Sigmoid colon (tissue), 7 donors: ENCODE measurements at places on chromosomes 5 and 9.

GRCh38 chr5:92402956-92403702 lies 1020.0 kb upstream of the ARRDC3 start:
- DNase-seq: no peak

DNA sequence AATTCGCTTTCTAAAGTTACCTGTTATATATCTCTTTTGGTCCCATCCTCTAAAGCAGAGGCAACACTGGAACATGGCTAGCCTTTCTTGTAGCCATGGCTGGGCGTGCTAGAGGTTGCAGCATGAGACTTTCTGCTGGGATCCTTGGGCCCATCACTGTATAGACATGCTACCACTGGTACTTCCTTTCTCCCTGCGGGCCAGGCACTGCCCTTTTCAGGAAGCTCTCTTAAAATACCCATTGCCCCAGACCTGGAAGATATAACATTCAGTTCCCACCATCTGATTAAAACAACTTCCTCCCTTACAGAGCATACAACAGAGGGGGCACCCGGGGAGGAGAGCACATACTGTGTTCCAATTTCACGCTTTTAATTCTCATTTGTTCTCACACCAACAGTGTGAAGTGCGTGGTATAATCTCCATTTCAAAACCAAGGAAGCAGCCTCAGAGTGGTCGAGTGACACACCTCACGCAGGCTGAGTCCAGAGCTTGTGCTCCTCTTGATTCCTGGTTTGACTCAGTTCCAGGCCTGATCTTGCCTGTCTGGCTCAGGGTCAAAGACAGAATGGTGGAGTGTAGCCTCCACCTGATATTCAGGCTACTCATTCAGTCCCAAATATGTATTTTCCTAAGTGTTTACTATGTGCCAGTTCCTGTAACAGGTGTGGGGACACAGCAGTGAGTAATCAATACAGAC lies 22.6 kb downstream of the PTGS1 start:
- no peak for DNase-seq

DNA sequence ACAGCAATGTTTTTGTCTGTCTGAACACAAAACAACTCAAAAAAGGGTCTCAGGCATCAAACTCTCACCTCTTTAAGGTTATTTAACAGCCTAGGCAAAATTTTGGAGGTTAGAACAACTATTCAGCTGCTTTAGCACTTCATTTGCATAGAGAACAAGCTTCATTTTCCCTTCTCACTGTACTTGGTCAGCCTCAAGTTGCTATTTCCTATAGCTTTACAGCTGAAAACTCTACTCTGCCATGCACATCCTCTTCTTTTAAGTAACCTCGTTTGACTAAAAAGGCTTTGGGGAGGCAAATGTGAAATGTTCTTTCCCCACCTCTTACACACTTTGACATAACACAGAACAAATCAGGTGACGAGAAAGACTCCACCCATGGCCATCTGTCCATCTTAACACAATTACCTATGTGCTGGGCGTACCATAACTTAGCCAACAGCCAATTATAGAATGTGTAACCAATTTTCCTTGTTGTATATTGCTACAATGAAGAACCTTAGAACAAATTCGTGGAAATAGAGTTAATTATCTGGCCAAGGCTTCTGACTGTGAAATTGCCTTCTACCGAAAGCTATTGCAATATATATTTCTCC lies 195.7 kb downstream of the DCP2 start:
- no peak for DNase-seq

GRCh38 chr9:136086213-136086881 lies 8.7 kb downstream of the NACC2 start:
- DNase-seq: peak; percentile 71

DNA sequence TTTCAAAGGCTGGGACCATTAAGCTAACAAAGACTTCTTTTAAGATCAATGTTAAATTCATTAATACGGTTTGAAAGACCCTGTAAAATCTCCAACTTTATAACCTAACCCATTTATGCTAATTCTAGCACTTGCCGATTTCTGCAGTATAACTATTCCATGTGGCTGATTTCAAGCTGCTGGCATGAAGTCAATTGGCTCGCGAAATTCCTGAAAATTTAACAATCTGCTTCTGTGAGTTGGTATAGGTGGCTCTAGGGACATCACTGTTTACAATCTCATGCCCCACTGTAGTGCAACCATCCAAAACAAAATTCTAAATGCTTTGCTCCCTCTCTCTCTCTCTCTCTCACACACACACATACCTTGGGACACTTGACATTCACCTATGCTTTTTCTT lies 70.2 kb downstream of the LPAR1 start:
- no peak for DNase-seq

DNA sequence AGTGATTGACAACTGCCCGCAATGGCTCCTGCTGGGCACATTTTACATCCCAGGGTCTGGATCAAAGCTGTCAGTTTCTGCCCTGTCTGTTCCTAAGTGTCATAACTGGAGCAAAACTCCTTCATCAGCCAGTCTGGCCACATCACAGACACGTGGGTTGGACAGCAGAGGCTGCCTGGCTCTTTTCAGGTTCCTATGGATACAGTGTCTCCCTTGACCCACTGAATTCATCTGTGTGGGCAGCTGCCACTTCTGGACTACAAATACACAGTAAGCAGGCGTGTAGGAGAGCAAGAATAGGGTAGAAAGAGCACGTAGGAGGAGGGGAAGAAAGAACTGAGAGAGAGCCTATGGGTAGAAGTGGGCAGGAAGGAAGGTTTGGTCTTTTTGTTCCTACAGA lies 238.0 kb downstream of the ENC1 start:
- DNase-seq: no peak

DNA sequence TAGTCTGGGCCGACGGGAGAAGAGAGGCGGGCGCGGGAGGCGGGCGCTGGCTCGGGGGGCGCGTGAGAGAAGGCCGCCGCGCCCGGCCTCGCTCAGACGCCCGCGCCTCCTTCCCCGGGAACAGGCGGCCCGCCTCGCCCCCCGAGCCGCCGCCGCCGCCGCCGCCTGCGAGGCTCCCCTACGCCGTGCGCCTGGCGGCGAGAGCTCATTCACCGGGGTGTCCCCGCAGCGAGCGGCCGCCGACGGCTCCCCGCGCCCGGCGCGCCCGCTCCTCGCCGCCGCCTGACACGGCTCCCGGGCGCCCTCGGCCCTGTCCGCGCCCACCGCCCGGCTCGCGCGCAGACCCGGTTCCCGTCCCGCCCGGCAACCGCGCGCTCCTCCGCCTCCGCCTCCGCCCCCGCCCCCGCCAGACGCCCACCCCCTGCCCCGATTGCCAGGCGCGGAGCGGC lies at the start of gene GNAQ:
TSS of gene GNAQ (minus strand) at position 368 of the 449 bp plus-strand sequence. CDS start 576 bp downstream, outside the sequence.
- DNase-seq: peak; percentile 68

DNA sequence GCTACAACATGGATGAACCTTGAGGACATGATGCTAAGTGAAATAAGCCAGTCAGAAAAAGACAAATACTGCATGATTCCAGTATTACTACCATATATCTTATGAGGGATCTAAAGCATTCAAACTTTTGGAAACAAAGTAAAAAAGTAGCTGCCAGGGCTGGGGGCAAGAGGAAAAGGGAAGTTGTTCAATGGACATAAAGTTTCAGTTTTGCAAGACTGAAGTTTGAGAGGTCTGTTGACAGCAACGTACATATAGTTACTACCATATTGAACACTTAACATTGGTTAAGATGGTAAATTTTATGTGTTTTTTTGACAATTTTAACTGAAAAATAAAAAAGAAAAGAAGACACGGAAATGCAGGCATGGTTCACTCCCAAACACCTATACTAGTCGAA lies 77.6 kb downstream of the MAPKAP1 start:
- no peak for DNase-seq

- DNase-seq: no peak
Observed at GRCh38 chr9:74770508-74771261, 117.0 kb downstream of the TRPM6 start.

- no peak for DNase-seq
Observed at GRCh38 chr5:136674178-136674577, 308.8 kb upstream of the TRPC7 start.

DNA sequence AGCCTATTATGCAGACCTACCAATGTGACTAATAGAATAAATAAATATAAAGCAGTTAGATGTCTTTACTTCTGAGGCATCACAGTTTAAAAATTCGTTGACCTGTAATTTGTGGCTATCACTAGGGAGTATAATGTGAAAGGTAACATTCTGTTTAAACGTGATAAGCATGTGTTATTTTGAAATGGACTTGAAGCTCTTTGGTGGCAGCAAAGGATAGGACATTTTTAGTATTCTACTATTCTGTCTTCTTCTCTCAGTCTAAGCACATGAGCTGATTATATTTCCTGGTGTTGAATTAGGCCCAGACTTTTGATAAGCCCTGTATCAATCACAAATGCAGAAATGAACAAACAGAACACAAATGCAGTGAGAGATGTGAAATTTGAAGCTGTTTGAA lies 974.0 kb upstream of the CDH10 start:
- no peak for DNase-seq

GRCh38 chr5:131647048-131647769 lies 12.2 kb upstream of the RAPGEF6 start:
- no peak for DNase-seq

DNA sequence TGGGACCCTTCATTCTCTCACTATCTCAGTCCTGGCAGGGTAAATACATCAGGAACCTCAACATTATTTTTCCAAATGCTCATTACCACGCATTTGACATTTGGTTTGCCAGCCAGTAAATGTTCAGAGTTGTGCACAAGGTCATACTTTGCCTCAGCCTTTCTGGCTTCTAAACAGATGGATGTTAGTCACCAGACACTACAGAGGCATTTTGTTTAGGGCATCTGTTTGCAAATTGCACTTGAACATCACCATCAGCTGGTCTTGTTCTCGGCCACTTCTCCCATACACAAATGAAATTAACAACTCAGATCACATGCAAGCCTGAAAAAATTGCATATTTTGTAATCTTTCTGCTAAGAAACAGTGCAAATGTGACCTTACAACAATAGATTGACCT lies 75.0 kb upstream of the SLC1A1 start:
- no peak for DNase-seq

DNA sequence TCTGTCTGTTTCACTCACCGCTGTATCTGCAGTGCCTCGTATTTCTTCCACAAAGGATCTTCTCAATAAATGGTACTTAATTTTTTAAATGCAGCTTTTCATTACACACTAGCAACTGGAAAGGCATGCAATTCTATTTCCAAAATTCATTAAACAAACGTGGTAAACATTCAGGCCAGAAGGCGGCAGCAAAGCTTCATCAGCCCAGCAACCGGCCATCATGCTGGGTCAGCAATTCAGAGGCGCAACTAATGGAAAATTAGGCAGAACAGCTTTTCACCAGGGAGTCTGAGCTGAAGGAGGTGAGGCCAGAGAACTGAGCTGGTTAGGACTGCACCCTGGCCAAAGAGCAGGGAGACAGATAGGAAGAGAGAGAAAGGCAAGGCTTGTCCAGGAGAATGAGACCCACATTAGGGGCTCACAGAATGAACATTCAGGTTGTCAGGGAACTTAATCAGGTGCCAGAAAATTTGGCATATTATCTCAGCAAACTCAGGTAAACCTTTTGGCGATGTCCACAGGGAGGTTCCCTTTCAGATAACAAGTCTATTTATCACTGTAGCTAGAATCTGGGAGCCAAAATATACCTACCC lies 17.7 kb upstream of the RNF180 start:
- peak; percentile 73 for DNase-seq

GRCh38 chr5:126119887-126120442 lies 303.2 kb upstream of the GRAMD2B start:
- DNase-seq: no peak

DNA sequence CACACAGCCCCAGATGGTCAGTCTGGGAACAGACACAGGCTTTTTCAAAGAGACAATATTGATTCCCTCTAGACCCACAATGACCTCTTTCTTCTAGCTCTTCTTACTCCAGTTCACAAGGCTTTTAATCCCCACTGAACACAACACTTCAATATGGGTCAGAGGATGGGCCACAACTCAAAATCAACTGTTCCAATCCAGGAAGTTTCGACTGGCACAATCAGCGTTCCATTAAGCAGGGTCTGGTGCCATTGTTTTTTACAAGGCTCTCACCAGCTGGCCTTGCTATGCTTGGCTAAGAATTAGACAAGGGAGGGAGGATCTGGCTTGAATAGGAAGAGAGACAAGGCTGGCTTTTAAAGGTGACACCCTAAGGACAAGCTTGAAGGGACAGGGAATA lies 199.4 kb upstream of the SLC24A2 start:
- DNase-seq: no peak

DNA sequence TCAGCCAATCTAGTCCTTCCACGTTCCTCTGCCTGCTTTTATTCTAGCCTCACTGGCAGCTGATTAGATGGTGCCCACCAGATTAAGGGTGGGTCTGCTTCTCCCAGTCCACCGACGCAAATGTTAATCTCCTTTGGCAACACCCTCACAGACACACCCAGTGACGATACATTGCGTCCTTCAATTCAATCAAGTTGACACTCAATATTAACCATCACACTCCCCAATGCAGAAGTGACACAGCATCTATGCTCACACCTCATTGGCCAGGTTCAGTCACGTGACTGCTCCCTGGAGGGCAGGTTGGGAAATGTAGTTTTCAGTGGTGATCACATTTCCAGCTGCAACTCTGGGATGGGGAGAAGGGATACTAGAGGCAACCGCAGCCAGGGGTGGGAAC lies 13.0 kb downstream of the SUSD3 start:
- DNase-seq: no peak

- DNase-seq: no peak
Observed at GRCh38 chr9:98154678-98155077, 35.7 kb upstream of the TRIM14 start.

GRCh38 chr5:146402949-146403348 lies 44.2 kb upstream of the TCERG1 start:
- DNase-seq: no peak

DNA sequence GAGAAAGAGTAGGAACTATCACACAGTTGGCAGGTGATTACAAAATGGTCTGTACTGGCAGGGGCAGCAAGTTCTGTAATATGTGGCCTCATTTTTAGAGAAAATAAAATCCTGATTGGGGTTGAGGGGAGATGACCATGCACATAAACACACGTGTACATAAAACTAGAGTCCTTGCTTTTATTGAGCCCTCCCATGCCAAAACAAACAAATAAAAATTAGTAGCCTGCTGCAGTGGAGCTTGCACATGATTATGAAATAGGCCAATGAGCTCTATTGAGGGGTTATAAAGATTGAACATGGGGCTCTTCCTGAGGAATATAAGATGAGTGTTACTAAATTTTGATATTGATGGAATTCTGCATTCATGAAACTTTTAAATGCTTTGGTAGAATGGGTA lies 248.4 kb downstream of the ELAVL2 start:
- DNase-seq: no peak
